ENCODE measurements at places on chromosomes 4 and X.

DNA sequence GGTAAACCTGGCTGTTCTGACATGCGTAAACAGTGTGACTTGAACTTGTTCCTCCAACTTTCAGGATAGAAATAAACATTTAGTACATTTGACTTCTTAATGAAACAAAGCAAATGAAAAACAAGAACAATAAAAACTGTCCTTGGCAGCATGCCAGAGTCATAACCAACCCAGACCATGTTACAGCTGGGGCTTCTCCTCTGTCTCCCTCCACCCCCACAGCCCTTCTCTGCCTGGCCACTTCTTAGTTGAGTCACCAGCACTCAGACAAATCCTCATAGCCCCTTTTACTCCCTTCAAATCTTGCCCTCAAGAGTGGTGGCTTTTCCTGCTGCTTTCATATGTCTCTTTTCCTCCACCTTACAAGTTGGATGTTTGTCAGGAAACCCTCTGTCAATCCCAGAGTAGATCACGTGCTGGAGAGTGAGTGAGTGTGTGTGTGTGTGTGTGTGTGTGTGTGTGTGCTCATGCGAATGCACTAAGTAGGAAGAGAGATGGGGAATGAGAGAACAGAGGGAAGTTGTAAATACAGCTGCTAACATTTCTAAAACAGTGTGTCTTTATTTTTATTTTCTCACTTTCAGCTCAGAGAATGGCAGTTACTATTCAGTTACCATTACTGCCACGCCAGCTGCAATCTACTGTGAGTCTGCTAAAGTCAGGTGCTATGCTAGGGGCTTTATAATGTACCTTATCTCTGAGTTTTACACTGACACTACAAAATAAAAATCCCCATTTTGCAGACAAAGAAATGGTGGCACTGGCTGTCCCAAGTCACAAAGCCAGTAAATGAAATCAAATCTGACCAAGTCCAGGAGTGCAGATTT is 15.0 kb downstream of the SCARB2 start:
- DNase-seq: no peak

DNA sequence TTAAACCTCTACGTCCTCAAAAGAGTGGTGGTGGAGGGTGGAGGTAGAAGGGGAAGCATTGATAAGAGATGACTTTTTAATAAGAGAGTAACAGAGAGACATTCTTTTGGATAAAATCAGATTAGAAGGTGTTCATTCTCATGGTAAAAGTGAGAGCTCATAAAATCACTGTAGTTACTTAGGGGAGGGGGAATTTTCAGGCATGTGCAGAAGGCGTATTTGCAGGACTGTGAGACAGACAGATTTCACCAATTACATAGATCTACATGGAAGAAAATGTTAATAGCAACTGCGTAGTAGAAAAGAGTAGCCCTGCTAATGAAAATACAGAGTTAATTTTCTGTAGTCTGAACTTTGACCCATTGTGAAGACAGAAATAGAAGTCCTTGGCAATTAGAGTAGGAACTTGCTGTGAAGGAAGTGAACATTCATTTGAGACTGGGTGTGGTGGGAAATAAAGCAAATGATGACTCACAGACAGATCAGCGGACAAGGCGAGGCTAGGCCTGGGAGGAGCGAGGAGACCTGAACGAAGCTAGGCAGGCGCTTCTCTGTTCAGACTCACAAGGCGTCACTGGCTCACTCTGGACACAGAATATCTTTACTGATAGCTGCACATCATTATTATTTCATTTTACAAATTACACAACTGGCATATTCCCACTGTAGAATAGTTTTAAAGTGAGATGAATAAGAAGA is 57.2 kb upstream of the FAM9C start:
- DNase-seq: no peak

DNA sequence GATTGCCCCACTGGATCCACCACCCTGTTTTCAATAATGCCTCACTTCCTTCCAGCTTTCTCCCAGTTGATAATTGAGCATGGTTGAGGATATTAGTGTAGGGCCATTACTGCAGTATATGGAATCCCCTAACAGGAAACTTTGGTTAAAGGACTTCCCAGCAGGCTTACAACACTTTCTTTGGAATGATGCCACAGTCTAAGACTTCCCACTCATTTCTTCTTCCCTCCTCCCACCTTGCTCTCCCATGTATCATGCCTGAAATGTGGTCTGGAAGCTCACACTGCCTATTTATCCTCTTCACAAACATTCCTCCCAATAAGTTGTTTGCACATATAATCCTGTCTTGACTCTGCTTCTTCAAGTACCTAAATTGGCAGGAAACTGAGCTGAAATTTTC is 863.3 kb downstream of the CENPC start:
- no peak for DNase-seq

DNA sequence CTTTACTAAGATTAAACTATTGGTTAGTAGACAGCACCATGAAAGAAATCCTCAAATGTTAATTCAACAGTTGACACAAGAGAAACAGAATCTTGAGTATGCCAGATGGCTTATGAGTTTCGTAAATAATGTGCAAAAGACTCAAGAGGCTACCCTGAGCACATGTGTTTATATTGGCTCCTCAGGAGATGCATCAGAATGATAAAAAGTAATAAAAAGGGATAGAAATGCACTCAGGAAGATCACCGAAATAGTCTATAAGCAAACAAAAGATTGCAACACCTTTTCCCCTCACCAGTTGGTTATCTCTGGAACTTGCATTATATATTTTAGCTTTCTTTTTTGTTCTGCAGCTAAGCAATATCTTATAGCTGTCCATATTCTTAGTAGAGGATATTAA is 84.4 kb downstream of the SCFD2 start:
- DNase-seq: no peak

DNA sequence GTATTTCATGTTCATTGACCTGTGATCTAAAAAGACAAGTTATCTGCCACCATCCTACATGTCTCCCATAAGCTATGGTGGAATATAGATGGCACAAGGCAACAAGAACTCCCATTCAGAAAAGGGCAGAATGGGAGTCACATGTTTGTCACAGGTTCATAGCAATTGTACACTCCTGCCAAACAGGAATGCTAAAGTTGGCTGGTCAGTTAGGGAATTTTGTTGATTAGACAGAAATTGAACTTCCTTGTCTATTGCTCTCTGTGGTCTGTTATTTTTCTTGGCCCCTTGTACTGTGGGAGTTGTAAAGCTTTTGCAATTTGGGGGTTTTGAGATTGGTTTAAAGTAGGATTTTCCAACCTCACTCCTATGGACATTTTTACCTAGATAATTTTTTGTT is 101.7 kb upstream of the SOD3 start:
- no peak for DNase-seq

GRCh38 chrX:25277574-25277973 is 261.8 kb upstream of the ARX start:
- no peak for DNase-seq

- no peak for DNase-seq
Measured at GRCh38 chr4:106767991-106768390, 268.1 kb downstream of the DKK2 start.

DNA sequence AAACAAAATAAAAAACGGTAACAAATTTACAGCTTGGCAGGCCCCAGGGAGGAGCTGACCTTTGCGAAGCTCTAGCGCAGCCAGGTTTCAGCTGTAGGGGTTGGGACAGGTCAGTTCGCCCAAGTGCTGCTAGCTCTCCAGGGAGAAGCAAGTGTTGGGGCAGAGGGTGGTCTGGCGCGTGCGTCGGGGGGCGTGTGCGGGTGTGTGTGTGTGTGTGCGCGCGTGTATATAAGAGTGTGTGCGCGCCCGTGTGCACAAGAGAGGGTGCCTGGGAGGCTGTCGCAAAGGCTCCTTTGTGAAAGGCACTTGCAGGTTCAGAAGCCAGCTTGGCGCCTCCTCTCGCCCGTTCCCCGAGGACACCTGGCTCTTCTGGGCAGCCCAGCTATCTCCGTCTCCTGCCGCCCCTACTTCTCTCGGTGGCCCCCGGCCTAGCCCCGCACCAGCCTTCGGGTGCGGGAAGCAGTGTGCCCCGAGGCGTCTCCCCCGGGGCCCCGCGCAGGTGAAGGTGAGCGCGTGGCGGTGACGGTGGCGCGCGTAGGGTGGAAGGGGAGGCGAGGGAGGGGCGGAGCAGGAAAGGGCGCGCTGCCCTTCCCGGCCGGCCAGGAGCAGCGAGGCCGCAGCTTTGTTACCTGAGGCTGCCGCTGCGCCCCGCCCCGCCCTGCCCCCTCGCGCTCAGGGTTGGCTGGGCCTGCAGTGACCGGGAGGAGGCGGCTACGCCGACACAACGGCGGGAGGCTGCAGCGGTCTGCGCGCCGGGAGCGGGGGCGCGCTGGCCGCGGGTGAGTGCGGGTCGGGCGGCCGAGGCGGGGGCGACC is at the start of gene FHDC1:
Gene FHDC1 (plus strand): TSS at position 693 of the 815 bp plus-strand sequence. CDS start 6,735 bp downstream, outside the sequence.
- peak; percentile 59 for DNase-seq

DNA sequence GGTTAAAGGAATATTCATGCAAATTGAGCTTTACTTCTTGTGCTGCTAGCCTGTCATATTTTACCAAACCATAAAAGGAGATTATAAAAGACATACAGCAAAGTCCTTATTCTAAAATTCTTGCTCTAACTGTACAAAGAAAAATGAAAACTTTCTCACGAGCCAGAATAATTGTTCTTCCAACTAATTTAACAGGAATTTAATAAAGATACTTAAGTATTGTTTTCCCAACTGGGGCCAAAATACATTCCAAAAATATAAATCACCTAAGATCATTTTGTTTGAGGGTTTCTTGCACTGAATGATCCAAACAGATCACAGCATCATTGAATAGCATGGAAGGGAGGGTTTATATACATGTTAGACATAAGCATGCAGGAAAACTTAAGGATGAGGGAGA is 127.1 kb upstream of the PCDH18 start:
- no peak for DNase-seq

DNA sequence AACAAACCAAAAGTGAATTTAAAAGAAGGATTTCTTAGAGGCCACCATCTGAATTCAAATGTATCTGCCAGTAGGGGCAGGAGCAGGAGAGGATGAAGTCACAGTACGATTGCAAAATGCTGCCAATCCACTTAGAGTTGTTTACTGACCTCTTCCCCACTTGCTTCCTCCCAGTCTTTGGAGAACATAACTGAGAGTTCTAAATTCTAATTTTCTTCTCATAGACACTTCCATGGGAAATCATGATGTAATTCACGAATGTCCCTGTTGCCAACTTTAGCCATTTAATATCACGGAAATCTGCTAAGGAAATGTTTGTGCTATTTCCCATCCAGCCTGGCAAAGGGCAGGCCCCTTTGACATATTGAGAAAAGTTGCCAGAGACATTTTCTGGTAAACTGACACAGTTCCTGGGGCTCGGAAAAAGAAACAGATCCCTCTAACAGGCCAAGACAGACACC is 33.6 kb upstream of the NOCT start:
- DNase-seq: no peak

DNA sequence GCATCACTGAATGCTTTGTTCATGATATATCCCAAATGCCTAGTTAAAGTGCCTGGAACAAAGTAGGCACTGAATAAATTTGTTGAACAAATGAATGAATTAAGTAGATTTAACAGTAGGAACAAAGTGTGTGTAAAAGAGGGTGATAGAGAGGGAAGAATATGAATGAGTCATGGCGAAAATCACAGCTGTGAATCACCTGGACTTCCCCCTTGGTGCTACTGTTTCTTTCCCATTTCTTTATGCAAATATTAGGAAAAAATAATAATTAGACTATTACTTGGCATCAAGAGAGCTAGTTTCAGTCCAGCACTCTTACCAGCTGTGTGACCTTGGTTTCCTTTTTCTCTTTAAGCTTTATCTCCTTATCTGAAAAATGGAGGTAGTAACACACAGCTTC is 9.2 kb downstream of the SPIN3 start:
- DNase-seq: no peak

- DNase-seq: no peak
Measured at GRCh38 chr4:140098455-140099160, 55.4 kb downstream of the MAML3 start.

- DNase-seq: no peak
Measured at GRCh38 chrX:71464968-71465367, 67.9 kb upstream of the OGT start.

DNA sequence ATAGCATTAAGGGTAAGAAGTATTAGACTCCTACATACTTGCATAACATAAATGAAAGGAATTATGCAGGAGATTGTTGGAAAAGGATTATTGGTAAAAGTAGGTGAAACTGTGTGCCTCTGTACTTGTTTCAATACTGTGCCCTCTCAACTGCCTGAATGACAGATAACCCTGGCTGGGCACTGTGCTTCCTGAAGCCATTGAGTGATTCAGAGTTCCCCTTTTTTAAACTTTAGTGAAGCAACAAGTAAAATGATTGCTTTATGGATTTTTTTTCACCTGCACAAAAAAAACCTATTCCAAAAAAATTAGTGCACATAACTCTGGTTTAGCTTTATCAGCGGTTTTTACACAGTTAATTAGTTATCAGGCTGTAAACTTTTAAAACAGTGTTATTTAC is 204.8 kb downstream of the TRAM1L1 start:
- no peak for DNase-seq

- no peak for DNase-seq
Measured at GRCh38 chr4:8050555-8051206, 107.9 kb downstream of the ABLIM2 start.

DNA sequence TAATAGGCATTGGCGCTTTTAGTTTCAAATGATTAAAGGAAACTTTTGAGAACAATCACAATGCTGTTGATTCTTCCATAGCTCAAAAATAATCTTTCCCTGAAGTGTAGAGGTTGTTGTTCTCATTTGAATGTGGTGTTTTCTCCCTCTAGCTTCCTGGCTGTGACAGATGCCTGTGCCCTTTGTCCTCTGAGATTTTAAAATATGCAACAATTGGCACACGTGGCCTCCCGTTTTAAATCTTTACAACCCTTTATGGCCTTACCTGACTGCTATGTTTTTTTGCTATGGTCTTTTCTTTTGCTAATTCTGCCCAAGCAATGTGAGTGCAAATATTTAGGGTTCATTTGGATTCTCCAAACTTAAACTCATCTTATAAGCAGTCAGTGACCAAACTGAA is 22.9 kb upstream of the CASK start:
- DNase-seq: no peak

DNA sequence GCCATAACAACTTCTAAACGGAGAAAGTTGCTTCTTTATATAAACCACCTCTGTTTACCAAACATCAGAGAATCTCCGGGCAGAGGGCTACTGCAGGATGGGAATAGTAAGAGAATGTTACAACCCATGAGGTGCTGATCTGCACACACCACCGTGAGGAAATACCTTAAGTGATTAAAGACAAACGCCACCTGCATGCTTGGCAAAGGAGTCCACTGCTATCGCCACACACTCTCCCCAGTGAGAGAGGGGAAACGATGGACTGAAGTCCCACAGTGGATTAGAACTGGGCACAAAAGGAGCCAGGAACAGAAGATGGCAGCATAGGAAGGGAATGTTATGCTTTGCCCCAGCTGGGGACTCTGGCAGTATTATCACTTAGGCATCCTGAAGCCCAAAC is 15.6 kb downstream of the MAML3 start:
- DNase-seq: no peak

- DNase-seq: no peak
Measured at GRCh38 chr4:138230048-138230447, 12.1 kb downstream of the SLC7A11 start.

- DNase-seq: no peak
Measured at GRCh38 chr4:149885896-149886295, 70.3 kb upstream of the IQCM start.

DNA sequence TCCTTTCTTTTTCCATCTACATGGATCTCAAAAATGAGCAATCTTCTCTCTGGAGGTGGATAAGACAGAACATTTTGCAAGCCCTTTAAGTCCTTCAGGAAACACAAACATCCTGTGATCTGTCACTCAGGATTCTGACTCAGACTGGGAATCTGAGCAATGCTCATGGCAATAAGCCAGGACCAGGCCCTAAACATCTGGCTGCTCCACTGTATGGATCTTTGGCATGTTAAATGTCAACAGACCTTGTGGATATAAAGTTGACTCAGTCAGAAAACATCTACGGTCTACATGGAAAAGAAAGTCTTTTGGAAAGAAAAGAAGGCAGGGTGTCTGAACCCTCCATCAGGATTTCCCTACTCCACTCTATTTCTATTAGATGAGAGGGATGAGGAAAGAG is 17.8 kb upstream of the CHIC2 start:
- no peak for DNase-seq
